Activated T-cell treated with anti-CD3 and anti-CD28 coated beads for 4 hours (primary cell): ENCODE measurements at places on chromosomes 16 and 17.
A peak's percentile ranks its signal among the peaks of the same experiment; 100 is the strongest.

DNA sequence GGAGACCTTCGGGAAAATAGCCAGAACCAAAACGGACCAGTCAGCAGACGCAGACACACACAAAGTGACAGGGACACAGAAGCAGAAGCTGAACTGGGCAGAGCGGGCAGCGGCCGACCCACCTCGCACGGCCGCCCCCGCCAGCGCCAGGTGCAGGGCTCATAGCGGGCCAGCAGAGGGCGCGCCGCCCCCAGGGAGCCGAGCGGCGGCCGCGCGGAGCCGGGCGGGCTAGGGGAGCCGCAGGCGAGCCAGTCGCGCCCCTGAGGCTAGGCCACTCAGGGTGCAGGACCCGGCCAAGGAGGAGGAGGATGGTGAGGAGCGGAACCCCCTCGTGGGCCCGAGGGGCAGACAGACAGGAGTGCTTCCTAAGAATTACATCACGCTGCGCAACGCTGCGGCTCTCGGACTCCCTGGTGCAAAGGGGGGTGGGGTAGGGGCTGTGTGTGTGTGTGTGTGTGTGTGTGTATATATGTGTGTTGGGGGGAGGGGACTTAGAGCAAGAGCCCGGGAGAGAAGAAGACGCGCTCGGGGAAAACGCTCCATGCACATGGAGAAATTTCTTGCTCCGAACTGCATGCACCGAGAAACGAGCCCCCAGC lies 913 bp upstream of the NOG start:
- DNase-seq: peak; percentile 67

DNA sequence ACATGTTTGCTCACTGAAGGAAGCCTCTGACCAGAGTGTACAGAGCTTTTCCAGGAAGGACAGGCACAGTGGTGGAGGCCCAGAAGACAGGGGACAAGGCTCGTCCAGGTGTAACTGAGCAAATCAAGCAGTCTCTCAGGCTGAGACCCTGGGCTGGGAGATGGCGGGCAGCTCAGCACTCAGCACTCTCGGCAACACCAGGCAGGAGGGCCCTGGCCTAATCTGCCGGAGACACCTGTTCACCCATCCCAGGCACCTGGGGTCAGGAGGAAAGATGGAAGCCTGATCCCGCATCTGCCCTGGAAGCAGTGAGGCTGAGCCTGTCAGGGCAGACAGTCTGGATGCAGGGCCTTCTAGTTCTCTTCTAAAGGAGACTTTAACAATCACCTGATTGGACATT lies 4.8 kb downstream of the RASL10B start:
- DNase-seq: no peak

DNA sequence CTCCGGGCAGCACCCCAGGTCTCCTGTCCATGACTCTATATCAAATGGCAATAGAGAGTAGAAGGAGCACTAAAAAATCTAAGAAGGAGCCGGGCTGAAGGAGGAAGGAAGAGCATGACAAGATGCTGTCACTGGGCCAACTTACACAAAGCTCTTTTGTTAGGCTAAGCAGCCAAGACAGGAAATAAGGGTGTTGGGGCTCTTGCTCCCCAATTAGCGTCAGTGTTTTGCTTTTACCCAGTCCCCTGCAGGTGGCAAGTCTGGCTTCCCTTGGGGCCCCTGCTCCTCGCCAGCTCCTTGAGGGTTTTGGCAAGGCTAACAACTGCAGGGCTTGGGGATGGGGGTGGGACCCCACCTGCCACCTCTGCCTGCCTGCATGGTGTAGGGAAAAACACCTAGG lies 120.5 kb downstream of the CCT6B start:
- no peak for DNase-seq

- no peak for DNase-seq
Measured at GRCh38 chr17:14212401-14212800, 24.3 kb downstream of the CDRT15 start.

- no peak for DNase-seq
Measured at GRCh38 chr17:57521606-57522005, 223.5 kb downstream of the CCDC182 start.

GRCh38 chr17:65103431-65103830 lies 33.7 kb upstream of the RGS9 start:
- DNase-seq: no peak

DNA sequence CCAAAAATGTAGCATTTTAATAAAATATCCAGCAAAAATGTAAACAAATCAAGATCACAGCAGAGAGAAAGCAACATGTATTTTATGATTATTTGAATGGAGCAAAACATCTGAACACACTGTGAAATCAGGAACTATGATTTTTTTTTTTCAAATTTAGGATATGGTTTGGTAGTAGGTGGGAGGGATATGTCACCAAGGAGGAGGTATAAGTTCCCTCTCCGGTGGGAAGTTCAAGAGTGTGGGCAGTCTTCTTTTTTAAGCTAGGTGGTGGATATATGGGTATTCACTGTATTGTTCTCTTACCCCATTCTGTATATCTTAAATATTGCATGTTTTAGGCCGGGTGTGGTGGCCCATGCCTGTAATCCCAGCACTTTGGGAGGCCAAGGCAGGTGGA lies 10.2 kb downstream of the CDR2 start:
- no peak for DNase-seq

GRCh38 chr17:55420776-55421178 lies 858 bp downstream of the MMD start:
- peak; percentile 19 for DNase-seq
